ENCODE measurements at places on chromosomes 1 and 21. TPM values are rescaled to one million over a fixed set of nuclear protein-coding genes. Genes with fewer than 3 reads are reported as not detected.

OR2T35 gene
- not detected for total RNA-seq

EPHX1 gene
- 0.68 TPM for total RNA-seq

CELF3 gene
- total RNA-seq: not detected

SPRR2F gene
- not detected for total RNA-seq

CDK18 gene
- total RNA-seq: 5.2 TPM

HES2 gene
- not detected for total RNA-seq

ADAMTS4 gene
- 0.30 TPM for total RNA-seq

VSIG8 gene
- not detected for total RNA-seq

LEFTY2 gene
- not detected for total RNA-seq

KISS1 gene
- not detected for total RNA-seq

ANGPTL7 gene
- total RNA-seq: not detected

ADGRL4 gene
- not detected for total RNA-seq

- no peak for DNase-seq
These were observed 21.7 kb upstream of the IL12RB2 start for GRCh38 chr1:67285780-67286488.

DNA sequence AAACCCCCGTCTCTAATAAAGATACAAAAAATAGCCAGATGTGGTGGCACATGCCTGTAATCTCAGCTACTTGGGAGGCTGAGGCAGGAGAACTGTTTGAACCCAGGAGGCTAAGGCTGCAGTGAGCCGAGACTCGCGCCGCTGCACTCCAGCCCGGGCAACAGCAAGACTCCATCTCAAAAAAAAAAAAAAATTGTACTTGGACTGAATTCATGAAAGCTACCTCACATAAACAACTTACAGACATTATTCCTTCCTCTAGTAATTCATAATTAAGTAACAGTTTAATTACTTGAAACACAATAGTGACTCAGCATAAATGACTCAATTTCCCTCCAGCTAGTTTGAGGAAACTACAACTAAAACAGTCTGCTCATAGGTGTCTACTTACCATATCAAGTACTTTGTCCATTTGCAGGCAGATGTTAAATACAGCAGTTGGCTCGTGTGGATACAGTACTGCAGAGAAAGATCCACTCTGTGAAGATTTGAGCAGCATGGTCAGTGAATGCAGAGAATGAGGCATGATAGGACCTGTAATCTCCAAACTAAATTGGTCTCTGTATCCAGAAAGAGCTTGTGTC lies 9.4 kb downstream of the DONSON start:
- DNase-seq: no peak

DNA sequence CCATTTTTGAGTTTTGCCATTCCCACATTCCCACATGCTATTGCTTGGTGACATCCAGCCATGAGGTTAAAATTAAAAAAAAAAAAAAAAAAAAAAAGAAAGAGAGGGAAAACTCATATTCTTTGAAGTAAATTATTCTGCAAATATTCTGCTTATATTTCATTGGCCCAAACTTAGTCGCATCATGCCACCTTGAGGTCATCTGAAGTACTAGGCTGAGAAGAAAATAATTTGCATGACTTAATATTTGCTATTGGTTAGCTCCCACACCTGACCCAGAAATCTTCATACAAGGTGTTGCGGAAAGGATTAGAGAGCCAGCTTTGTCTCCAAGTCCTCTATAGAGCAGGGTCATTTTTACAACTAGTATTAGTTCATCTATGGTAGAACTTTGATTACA lies 2206.0 kb downstream of the MRPL39 start:
- DNase-seq: no peak

DNA sequence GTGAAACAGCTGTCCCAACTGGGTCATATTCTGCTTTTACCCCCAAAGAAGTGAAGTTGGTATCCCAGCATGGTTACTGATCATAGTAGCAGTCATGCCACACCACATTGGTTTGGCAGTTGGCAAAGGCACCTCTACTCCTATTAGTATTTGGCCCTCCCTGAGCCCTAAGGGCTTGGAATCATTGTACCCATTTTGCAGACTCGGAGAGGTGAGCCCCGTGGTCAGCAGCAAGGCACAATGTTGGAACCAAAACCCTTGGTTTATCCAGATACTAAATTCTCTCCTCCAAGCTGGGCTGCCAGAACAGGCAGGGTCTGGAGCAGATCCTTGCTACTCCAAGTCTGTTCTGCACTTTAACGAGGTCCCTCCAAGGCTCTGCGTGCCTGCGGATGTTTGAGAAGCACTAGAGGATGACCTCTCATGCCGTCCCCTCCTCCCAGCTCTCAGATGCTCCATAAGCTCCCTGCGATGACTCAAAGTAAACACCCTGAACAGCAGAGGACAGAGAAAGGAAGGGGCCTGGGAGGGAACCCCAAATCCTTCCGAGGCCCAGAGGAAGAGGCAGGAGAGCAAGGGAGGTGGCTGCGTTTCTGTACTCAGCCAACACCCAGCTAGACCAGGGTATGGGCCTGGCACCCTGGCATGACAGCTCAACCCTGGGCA lies 89.3 kb downstream of the PAX7 start:
- no peak for DNase-seq

DNA sequence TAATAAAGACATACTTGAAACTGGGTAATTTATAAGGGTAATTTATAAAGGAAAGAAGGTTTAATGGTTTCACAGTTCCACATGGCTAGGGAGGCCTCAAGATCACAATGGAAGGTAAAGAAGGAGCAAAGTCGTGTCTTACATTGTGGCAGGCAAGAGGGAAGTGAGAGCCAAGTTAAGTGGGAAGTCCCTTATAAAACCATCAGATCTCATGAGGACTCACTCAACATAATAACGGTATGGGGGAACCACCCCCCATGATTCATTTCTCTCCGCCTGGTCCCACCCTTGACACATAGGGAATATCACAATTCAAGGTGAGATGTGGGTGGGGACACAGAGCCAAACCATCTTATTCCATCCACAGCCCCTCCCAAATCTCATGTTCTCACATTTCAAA lies 76.8 kb upstream of the ZNF678 start:
- DNase-seq: no peak

- DNase-seq: no peak
These were observed 3.5 kb upstream of the PRAMEF12 start for GRCh38 chr1:12769976-12770505.

- DNase-seq: no peak
These were observed 2.4 kb downstream of the PTPN14 start for GRCh38 chr1:214548988-214549387.

DNA sequence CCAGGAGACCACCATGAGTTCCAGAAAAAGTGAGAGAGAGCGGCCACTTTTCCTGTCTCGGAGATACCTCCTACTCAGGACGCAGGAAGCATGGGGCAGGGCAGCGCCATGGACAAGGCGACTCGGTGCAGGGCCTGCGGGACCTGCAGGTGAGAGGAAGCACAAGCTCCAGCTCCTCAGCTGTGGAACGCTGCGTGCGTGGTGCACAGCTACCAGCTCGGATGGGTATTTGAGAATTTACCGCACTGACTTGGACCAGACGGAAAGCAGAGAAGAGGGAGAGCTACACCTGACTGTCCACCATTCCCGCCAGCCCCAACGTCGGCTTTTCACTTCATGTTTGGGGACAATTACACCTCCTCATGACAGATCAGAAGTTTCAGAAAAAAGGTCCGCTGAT lies 8.2 kb upstream of the CDK11A start:
- DNase-seq: no peak

DNA sequence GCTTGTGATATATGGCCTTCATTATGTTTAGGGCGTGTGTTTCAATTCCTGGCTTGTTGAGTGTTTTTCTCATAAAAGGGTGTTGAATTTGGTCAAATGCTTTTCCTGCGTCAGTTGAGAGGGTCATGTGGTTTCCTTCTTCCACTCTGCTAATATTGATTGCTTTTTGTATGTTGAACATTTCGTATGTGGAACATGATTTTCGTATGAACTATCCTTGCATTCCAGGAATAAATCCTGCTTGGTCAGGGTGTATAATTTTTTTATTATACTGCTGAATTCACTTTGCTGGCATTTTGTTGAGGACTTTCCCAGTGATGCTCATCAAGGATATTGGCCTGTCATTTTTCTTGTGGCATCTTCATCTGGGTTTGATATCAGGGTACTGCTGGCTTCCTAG lies 4.7 kb upstream of the ATAD3A start:
- no peak for DNase-seq

- DNase-seq: no peak
These were observed 80.4 kb downstream of the AJAP1 start for GRCh38 chr1:4734791-4735190.

DNA sequence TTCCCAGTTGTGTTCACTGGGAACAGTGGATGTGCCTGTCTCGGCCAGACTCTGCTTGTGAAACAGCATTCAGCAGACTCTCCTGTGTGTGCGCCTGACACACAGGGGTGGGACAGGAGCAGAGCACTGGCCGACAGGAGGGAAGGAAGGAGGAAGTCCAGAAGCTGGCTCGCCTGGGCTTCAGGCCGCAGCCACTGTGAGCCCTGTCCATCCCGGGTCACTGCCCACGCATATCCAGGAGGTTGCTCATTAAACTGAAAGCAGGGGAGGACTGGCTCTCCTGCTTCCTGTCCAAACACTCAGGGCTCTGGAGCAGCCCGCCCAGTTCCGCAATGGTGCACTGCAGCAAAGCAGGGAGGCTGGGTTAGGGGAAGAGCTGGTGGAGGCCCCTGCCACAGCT lies 218.7 kb upstream of the VAMP3 start:
- no peak for DNase-seq

DNA sequence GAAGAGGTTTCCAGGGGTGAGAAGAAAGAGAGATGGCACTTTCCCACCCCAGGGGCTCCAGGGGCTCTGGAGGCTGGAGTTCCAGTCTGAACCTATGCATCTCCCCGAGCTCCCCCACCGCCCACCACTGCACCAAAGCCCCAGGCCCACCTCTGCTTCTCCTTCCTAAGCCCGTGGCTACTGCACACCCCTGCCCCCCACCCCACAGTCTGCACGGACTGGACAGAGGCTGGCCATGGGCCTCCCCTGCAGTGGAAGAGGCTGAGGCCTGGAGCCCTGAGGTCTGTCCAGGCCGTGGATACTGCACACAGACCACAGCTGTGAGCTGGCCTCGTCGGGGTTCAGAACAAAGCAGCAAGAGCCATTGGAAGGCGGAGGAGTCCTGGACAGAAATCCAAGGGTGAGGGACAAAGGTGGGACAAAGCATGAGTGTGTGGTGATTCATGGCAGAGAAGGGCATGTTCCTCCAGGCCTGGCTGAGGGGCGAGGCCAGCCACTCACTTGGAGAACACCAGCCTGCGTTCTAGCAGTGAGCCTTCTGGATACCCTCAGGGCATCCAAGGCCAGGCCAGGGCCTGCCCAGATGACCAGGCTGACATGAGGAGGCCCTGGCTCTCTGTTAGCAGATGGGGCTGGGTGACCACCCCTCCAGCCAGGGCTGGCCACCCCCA lies 244.8 kb upstream of the VAMP3 start:
- no peak for DNase-seq

DNA sequence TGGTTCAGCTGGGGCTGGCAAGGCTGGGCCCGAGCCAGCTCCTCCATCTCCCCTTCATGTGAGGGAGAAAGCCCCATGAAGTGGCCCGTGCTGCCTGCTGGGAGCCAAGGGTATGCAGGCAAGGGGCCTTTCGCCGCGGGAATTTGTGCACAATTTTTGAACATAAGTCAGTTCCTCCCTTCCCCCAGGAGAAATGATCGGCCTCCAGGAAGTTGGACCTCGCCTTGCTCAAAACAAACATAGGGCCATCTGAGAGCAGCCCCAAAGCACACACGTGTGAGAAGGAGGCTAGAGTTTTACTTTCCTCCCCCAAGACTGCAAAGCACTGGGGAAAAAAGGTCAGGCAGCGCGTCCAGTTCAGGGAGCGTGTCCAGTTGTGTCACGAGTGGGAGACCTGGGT lies 64.7 kb downstream of the PRDM16 start:
- DNase-seq: no peak

GRCh38 chr1:2594001-2594640 lies 7.5 kb downstream of the PRXL2B start:
- no peak for DNase-seq

DNA sequence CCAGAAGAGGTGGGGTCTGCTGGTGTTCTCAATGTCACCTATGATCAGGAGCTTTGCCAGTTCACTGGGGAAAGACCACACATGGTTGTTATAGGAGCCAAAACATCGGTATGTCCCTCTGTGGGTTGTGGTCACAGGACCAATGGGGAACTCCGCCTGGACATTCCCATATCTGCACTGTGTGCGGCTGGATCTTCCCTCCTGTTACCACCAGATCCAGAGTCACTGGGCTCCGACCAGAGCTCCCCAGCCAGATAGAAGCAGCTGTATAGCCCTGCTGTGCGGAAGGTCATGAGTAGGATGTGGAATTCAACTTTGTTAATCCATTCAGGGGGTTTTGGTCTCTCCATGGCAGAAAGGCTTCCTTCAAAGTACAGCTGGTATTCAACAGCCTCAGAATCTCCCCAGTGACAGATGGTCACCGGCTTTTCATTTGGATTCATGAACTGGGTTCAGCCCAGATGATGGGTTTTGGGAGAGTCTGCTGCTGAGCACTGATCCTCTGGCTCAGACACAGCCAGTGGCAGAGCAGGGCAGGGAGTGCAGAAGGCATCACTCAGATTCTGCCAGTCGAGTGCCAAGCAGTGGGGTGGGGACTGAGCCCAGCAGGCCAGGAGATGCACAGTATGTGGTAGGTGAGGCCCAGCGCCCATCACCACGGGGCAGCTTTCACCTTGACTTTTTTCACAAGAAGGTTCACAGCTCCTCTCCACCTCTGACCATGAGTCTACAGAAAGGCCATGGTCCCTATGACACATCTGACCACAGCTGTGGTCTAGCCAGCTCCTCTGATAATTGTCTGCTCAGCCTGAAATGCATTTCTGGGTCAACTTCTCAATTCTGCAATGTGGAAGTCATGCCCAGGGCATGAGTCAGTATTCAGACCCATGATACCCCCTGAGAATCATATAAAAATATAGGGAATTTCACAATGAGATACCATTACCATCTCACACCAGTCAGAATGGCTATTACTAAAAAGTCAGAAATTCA lies 2.9 kb upstream of the SHCBP1L start:
- no peak for DNase-seq

DNA sequence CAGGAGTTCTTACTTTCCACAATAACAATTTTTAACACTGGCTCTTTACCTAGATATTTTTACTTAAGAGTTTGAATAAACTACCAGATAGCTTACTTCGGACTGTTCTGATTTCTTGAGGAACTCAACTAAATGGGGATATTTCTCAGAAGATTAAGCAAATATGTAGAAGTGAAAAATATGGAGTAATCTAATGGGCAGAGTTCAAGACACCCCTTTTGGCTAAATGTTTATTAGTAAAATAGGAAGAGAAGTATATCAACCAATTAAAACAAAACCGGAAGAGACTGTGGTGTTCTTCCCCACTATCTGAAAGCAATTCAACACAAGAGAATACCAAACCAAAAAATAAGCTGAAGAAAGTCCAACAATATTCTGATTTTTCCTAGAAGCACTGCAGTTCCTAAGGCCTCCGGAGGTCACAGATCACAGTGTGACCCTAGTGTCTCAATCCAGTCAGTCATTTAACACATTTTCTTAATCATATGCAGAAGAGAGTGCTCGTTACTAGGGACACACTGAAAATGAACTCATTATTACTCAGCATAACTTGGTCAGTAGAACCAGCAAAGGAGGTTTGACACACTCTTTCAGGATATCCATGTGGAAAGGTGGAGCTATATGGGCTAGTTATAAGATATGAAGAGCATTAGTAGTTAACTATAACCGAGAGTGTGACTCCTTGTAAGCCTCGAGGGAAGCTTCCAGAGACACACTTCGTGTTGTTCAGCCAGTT lies 5.2 kb downstream of the SIPA1L2 start:
- DNase-seq: no peak

GRCh38 chr1:35745124-35745730 lies 24.6 kb downstream of the CLSPN start:
- no peak for DNase-seq

GRCh38 chr1:53188099-53188498 lies 8.5 kb upstream of the CPT2 start:
- no peak for DNase-seq

GRCh38 chr1:13666317-13666716 lies 33.7 kb upstream of the PRDM2 start:
- no peak for DNase-seq
